ENCODE measurements at places on chromosomes 11 and 22. TPM values are rescaled to one million over a fixed set of nuclear protein-coding genes. Genes with fewer than 3 reads are reported as not detected.

Gene FAM180B
- 7.2 TPM for total RNA-seq

DNA sequence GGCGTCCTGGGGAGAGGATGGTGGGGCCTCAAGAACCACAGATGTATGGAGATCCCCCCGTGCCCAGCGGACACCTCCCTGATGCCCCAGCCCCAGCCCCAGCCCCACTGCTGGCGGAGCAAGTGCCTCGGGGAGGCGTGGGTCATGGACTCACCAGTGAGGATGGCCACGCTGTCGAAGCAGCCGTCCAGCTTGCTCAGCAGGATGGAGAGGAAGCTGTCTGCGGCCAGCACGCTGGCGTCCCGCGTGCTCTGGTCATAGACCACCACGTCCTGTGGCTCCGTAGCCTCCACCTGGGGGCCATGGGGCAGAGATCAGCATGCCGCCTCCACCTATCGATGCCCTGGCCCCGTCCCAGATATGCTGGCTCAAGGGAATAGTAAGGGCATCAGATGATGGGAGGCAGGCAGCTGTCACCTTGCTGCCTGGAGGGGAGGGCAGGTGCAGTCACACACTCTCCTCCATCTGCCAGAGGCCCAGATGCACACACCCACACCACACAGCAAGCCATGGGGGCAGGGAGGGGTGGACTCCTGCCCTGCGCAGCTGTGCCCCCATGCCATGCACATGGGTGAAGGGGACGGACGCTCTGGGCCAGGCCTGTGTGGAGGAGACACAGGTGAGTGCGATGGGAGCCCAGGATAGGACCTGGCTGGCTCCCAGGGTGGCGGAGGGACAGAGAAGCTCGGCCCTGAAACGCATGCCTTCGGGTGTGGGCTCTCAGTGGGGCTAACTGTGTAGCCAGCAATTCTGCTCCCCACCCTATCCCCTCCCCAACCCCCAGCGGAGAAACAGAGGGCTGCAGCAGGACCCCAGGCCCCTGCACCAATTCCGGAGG lies 8.2 kb downstream of the DUSP8 start:
- DNase-seq, result no peak

DNA sequence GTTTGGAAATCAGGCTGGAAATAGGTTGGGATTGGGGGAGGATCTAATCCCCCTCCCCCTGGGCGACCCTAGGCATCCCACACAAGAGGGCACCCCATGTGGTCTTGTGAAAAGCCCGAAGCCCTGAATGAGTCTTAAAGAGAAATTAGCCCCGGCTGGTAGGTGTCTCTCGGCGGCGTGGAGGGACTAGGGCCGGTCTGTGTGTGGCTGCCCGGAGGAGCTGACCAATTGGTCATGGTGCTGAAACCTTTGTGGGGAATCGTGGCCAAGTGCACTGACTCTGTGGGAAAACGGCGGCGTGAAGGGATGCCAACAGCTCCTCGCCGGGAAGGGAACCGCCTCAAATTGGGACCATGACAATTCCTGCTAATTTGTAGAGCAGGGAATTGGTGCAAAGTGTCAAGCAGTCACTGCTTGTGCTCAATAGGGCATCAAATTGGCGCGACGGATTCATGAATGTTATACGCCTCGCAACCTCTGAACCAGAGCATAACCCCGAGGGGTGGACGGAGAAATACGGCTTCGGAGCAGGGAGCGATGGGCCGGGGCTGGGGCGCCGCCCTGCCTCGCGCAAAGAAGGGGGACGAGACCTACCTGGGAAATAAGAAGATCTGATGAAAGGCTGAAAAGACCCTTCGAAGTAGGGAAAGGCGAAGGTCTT lies 1.5 kb downstream of the DBX1 start:
- DNase-seq, result peak; percentile 86

Gene MGAT3
- total RNA-seq, result 2.3 TPM

- DNase-seq, result peak; percentile 18
These were observed 1.1 kb downstream of the GRIA4 start for GRCh38 chr11:105610871-105611571.

DNA sequence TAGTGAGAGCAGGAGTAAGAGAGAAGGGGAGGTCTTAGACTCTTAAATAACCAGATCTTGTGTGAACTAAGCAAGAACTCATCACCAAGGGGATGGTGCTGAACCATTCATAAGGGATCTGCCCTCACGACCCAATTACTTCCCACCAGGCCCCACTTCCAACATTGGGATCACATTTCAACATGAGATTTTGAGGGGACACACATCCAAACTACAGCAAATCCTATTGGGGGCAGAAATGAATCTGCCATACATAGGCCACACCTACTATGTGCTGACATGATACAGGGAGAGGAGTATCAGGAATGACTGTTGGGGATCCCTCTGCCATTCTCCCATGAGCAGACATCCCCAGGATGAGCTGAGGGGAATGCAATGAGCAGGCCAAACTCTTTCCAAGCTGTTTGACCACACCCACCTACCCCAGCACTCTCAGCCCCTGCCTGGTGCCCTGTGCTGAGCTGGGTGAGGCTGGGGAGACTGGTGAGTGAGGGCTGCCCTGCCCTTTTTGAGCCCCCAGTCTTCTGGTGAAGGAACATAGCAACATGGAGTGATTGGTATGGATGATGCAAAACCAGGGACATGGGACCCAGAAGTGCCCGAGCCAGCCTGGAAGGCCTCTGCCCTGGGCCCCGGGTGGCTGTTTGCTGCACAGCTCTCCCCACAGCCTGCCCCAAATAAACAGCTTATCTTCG lies 1.2 kb upstream of the GTSE1 start:
- DNase-seq, result no peak

Gene ENTHD1
- not detected for total RNA-seq

DNA sequence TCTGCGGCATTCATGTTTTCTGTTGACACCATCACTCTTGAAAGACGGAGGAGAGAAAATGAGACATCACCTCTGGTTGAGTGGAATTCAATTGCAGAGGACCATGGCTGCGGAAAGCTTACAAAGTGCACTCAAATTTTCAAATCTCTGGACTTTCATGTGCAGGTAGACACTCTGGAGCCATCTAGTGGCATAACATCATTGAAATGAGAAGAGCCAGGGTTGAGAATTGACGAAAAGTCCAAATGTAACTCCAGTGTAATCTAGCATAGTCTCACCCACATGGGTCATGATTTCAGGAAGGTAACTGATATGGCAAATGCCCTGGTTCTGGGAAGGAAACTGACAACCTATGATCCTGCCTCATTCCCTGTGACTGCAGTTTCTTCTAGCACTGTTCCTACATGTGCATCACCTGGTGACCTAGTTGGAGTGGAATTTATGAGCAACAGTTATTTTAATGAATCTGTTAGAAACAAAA lies 687.8 kb downstream of the KCNA4 start:
- no peak for DNase-seq

DNA sequence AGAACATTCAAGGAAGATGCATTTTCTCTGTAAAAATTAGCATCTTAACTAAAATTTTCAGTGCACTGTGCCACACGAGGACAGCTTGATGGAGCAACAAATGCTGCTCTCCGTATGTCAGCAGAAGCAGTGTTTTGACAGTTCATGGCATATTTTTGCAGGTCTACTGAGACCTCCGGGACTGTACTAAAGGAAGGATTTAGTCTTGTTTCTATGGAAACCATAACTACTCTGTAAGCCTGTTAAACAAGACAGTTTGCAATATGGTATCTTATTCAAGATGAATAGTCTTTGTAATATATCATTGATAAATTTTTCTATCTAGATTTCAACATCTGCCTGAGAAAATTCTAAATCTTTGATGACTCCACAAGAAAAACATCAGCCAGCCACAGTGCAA lies 184.0 kb upstream of the GUCY1A2 start:
- no peak for DNase-seq
